ENCODE measurements at places on chromosomes 7 and 10.
A peak's percentile ranks its signal among the peaks of the same experiment; 100 is the strongest.

DNA sequence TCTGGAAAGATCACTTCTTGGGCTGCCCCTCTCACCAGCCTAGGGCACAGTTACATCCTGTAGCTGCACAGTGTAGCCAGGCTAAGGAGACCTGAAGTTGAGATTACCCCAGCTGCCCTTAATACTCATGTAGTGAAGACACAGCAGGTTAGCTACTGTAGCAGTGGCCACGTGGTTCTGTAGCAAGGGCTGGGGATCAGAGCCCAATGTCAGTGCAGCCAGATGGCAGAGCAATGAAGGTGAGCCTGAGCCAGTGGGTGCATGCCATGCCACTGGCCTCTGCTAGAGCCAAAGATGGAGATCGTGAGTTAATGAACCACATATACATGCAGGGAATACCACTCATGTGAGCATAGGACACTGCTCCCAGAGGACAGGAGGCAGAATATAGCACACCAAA is 15.5 kb downstream of the AMPH start:
- no peak for DNase-seq

DNA sequence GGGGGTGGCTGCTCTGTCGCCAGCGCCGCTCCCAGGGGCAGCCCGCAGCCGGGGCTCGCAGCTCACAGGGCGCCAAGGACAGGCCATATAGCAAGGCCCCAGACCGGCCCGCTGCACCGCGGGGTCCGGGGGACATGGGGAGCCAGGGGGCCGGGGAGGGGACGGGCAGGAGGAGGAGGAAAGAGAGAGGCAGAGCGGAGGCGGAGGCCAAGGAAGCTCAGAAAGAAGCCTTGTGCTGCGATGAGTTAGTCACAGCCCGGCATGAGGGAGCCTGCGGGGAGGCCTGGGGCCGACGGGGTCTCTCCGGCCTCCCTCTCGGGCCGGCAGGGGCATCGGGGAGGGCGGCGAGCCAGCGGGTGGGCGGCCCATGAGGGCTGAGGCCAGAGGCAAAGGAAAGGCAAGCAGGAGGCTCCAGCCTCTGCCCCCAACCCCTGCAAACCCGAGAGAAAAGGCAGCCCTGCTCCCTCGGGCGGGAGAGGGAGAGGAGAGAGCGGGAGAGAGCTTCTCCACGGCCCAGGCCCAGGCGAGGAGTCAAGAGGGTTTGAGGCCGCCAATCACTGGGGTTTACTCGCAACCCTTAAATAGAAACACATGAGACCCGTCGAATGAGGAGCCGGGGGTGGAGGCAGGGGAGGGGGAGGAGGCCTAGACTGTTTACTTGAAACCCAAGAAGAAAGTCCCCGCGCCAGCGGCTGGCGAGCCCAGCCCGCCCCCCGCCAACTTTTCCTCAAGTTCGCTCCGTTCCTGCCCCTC is 167.9 kb downstream of the NEURL1 start:
- DNase-seq = peak; percentile 30

DNA sequence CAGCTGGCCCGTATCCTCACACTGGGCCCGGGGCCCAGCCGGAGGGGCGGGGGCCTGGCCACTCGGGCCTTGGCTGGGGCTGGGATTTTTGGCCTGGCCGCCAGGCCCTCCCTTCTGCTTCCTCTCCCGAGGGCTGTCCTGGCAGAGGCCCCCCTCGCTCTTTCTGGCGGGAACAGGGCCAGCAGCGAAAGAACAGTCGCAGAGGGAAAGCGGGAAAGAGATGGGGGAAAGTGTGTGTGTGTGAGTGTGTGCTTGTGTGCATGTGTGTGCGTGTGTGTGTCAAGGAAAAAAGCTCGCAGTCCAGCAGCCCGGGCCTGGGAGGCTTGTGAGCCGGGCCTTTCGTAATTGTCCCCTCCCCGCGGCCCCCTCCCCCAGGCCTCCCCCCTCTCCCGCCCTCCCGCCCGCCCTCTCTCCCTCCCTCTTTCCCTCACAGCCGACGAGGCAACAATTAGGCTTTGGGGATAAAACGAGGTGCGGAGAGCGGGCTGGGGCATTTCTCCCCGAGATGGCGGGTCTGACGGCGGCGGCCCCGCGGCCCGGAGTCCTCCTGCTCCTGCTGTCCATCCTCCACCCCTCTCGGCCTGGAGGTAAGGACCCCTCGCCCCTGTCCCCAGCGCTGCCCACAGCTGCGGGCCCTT is at the start of gene ELN:
Gene ELN (plus strand): TSS at position 491 of the 638 bp plus-strand sequence. CDS start 15 bp downstream, at position 506.
- DNase-seq = no peak

DNA sequence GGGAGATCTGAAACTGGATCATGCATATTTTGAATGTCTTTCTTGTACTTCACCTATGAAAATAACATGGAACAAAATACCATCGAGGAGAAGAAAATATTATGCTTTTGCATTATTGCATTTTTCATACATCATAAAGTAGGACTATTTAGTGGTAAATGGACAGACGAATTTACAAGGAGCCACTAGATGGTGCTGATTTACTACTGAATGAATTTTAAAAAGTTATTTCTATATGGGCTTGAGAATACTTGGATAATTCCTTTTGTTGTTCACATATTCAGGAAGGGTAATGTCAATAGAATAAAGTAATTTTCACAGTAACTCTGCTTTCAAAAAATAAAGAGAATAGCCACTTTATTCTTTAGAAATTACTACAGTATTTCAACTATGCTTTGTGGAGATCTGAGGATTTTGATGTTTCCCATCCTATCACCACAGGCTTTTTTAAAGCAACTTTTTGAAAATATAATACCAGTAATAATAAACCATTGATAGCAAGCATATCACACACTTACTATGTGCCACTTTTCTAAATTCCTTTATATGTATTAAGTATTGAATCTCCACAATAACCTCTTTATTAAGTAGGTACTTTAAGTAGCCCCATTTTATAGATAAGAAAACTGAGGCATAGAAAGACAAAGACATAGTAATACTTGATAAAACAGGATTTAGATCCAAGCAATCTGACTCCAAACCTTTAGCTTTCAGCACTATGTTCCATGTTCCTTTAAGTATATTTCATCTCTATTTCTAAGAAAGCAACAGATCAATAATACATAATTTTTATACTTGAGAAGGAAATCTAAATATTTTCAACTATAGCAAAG is 38.6 kb downstream of the NEBL start:
- no peak for DNase-seq

- no peak for DNase-seq
These were observed 31.7 kb downstream of the AP5Z1 start for GRCh38 chr7:4806983-4807597.

DNA sequence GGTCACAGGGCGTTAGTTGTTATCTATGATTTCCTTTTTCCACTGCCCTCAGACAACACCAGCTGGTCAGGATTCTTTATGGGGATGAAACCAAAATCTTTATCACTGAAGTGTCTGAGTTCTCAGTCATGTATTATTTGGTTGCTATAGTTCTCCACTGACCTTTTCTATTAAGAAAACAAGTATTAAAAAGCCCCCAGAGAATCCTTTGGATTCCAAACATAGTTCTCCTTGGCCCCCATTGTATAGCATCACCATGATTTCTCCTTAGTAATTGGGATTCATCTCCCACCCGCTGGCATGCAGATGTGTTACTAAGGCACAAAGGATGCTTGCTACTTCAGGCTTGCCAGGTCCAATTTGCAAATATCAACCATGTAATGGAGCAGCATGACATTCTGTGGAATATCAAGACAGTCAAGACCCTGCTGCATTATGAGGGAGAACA is 94.3 kb downstream of the IQUB start:
- DNase-seq = no peak

DNA sequence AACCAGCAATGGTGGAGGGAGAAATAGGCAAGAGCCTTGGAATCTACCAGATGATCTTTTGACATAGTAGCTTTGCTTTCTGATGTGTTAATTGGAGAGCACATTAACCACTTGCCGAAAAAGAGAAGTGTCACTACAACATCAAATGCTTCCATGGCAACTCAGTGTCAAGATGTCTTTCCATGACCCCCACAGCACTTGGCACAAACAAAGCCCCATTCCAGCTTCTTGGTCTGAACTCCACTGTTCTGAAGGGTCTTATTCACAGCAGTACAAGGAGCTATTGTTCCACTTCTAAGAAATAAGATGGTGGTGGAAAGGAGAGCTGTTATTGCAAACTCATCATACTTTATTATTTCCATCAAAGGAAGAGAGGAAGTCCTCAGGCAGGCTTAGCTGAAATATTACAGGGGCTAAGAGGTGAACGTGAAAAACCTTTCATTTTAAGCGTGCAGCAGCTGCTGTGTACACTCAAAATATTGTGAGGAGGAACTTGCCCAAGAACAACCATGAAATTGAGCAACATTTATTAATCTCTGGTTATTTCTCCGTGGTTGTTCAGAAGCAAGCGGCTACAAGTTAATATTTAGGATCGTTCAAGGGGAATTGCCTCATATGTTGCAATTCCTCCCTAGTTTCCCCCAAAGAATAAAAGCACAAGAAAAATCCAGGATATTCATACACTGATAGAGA is 354.8 kb upstream of the CELF2 start:
- DNase-seq = no peak

- DNase-seq = no peak
These were observed 11.7 kb upstream of the EDRF1 start for GRCh38 chr10:125707541-125708468.

DNA sequence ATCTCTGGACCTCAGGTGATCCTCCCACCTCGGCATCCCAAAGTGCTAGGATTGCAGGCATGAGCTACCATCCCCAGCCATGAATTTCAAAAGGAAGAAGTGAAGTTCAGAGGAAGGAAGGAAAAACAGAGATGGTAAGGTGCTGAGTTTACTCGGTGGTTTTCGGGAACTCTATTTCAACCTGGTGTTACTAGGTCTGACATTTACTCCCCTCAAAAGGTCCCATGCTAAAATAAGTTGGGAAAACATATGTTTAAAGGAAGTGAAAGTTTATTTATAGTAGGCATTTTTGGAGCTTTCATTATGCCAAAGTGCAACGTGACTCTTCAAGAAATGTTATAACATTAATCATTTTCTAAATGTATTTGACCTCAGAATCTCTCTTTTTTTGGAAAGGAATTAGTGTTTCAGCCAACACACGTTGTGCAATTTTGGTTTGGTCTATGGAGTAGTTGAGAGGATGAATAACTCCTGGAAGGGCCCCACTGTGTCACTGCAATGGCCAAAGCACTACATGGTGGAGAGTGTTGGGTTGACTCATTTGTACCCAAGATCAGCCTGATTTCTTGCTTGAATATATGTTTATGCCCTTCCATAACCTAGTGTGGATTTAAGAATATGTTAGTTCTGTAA is 114.7 kb upstream of the FAM171A1 start:
- DNase-seq = no peak

- DNase-seq = no peak
These were observed 69.9 kb downstream of the NKX6-2 start for GRCh38 chr10:132715776-132716680.

DNA sequence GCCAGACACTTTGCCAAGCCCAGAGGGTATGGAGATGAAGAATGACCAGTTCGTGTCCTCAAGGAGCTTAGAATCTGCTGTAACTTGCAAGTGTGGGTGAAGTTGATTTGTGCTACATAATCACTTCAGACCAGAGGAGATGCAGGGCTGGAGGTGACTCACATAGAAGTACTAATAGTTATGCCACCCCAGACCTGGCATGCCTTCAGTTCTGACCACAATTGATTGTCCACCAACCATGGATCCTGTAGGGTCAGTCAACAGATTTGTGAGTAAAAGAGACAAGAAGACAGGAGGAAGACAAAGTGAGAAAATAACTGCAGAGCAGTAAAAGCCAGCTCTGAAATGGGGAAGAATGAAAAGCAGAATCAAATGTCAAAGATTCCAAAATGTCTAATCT is 51.2 kb upstream of the BMPER start:
- DNase-seq = no peak

- DNase-seq = no peak
These were observed 28.3 kb downstream of the RAMP3 start for GRCh38 chr7:45185864-45186250.

DNA sequence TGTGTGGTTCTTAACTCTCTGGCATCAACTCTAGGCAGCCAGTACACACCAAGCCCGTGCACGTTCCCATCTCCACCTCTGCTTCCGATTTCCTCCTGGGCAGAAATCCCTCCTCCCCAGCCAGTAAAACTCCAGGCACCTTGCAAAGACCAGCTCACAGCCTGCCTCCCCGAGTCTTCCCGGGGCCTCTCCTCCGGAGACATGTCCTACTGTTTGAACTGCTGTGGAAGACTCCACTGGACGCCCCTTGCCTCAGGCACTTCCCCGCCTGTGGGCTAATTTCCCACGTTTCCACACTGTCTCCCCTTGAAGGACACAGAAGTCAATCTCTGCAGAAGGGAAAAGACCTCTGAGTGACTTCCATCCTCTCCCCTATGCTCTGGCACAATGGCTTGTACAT is 210.7 kb upstream of the FRMD4A start:
- no peak for DNase-seq

DNA sequence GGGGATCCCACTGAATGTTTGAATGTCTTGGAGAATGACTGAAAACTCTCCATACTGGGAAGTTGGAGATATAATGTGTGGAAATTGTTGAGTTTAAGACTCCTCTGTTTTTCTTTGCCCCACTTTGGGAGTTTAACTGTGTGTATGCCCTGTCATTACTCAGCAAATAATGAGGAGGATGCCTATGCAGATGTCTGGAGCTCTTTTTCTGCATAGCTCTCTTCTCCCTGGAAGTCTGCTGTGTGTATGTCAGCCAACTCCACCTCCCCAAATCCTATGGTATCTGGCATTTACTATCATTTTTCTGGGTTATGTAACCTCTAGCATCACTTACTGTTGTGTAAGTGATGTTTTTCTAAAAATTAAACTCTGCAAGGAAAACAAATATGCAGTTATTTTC is 122.2 kb downstream of the ANKRD7 start:
- no peak for DNase-seq

- peak; percentile 29 for DNase-seq
These were observed 745 bp downstream of the YWHAG start for GRCh38 chr7:76358011-76358480.

DNA sequence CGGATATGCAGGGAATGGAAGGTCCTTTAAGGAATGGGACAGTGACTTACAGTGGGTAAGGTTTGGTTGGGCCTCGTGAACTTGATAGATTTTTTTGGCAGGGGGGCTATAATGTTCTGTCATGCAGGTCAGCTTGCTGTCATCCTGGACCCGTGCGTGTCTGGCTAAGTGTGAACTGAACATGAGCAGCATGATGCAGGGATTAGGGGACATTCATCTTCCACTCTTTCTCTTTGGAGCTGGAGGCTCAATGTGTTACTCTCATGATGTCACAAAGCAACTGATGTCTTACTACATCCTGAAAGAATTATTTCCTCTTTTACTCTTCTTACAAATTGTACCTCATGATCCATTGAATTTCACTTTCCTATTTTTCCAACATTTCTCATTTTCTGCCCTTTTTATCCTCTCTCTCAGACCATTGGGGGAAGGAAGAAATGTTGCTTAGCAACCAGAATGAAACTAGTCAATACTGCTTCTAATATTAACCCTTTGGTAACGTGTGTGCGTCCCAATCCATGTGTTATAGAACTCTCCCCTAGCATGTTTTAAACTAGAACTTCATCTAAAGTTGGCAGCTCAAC is 549.1 kb downstream of the LRMDA start:
- DNase-seq = no peak
